ENCODE measurements at places on chromosomes 16 and 17.
A peak's percentile ranks its signal among the peaks of the same experiment; 100 is the strongest.

- peak; percentile 50 for DNase-seq
Measured at GRCh38 chr16:2919511-2920255, 8.0 kb downstream of the FLYWCH1 start.

DNA sequence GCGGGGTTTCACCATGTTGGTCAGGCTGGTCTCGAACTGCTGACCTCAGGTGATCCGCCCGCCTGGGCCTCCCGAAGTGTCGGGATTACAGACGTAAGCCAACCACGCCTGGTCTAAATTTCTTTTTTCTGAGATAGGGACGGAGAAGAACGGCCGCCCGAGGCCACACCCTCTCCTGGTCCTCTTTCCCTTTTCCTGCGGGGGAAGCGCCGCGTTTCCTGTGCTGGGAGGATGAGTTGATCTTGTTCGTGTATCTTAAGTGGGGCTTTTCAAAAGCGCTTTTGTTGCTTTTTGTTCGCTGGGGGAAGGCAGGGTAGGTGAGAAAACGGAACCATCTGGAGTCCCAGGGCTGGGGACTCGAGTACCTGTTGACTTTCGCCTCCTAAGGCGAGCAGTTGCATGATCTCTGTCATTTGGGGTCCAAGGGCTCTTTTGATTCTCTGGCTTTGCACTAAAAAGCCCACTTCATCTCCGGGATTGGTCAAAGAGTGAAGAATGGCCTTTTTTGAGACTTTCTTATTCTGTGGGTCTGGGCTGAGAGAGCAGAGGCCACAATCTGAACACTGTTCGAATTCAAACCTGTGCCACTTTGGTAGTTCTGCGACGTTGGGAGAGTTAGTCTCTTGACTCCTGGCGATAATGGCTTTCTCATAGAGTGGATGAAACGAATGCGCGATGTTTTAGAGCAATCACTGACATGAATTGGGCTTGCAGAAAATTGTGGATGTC lies 1.3 kb downstream of the FUS start:
- DNase-seq, result peak; percentile 61

DNA sequence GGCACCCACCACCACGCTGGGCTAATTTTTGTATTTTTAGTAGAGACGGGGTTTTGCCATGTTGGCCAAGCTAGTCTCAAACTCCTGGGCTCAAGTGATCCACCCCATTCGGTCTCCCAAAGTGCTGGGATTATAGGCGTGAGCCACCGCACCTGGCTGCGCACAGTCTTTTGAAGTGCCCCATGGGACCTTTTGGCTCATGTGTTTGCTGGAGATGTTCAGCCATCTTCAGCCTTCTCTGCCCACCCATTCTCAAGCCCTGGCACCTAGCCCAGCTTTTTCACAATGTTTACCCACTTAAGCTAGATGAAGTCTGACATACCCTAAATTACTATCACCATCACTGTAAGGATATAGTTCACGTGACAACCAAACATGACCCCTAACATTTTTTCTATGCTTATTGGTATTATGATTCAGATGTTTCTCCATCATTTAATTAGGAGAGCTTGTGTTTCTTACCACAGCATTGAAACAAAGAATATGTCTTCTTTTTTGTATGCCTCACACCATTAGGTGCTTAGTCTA lies 32.3 kb downstream of the PECAM1 start:
- no peak for DNase-seq

DNA sequence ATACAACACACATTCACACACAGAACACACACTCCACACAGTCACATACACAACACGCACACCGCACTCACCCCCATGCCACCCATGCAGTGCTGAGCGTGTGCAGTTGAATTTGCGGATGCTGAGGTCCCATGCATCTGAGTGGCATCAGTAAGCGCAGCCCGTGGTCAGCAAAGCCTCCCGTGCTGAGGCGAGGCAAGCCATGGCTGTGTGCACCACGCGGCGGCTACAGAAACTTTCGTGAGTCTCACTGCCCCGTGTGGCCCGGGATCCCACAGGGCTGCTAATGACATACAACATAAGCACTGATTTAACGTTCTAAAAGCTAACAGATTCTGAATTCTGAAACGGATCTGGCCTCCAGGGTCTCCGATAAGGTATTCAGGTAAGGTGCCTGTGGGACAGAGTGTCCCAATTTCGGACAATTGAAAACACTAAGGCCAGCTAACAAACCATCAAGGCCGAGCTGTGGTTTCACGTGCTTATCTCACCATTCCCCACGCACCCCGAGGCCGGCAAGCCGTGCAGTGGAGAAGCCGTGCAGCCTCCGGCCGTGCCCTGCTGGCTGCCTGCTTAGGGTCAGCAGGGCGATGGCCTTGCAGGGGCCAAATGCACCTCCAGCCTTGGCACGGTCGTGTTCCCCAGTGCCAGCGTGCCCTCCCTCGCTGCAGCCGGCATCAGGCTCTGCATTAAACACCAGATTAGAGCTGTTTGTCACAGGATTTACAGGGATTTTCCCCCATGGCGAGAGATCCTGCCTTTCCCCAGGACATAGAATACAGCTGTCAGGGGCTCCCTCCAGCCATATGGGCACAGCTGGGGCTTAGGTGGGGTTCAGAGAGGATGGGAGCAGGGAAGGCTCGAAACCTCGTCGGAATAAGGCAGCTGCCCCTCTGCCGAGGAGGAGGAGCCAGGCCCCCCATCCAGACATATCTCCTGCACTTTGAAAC lies 191.7 kb downstream of the C16orf95 start:
- no peak for DNase-seq

DNA sequence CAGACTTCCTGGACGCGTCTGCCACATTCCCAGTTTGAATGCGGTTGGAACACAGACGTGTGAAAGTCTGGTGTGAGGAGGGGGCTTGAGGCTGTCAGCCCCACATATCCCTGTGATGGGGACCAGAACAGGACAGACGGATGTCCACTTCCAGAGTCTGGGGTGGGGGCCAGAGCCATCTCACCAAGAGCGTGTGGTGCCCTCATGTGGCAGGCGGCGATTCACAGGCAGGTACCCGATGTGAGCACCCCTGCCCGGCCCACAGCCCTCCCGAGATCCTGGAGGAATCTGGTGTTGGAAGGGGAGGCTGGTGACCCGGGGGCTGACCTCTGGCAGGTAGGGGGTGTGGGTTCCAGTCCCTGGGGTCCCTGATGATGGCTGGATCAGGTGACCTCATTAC lies 51.5 kb downstream of the ENGASE start:
- DNase-seq, result no peak

- DNase-seq, result no peak
Measured at GRCh38 chr17:45357364-45357997, 40.7 kb upstream of the MAP3K14 start.

DNA sequence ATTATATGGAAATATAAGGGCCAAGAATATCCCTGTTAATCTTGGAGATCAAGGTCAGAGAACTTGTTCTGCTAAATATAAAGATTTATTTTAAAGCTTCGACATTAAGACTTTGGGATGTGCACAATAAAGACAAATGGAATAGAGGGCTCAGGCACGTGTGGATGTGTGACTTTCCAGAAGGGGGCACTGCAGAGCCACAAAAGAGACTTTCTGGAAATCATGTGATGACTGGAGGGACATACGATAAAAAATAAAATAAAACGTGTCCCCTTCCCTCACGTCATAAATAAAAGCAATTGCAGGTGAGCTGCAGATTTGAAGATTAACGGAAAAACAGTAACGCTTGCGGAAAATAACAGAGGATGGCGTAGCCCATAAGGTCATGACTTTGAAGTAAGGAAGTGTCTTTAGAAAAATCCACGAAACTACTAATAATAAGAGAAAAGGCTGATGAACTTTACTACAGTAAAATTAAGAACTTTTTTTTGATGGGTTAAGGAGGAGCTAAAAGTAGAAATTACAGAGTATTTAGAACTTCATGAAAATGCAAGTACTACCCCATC lies 9.4 kb upstream of the ENGASE start:
- peak; percentile 55 for DNase-seq

GRCh38 chr17:48198950-48199541 lies 91.5 kb downstream of the SNX11 start:
- no peak for DNase-seq

DNA sequence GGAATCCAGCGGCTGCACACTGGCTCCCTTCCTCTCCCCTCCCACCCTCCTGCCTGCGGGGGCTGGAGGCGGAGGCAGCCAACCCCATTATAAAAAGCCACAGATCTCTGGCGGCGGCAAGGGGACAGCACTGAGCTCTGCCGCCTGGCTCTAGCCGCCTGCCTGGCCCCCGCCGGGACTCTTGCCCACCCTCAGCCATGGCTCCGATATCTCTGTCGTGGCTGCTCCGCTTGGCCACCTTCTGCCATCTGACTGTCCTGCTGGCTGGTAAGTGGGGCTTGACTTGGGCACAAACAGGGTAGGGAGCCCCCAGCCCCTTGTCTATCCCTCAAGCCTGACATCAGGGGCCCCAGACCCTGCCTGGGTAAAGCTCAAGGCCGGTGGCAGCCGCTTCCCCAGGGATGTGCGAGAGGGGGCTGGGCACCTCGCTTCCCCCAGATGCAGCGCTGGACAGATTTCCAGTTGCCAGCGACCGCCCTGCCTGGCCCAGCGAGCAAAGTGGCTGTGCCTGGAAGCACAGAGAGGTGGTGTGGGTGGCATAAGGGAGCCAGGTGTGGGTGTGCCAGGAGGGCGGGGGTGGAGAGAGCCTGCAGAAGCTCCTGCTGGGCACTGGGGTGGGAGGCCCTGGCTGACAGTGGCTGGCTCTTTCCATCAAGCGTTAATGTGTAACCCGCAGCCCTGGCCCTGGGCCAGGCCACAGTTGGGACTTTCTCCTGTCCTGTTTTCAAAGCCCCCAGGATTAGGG lies at the start of gene CX3CL1:
Gene CX3CL1 (plus strand): TSS at position 119 of the 745 bp plus-strand sequence. CDS start 79 bp downstream, at position 198.
- peak; percentile 56 for DNase-seq

Measured in endothelial cell (in vitro differentiated cells).